ENCODE measurements at places on chromosomes 2 and 18.

DNA sequence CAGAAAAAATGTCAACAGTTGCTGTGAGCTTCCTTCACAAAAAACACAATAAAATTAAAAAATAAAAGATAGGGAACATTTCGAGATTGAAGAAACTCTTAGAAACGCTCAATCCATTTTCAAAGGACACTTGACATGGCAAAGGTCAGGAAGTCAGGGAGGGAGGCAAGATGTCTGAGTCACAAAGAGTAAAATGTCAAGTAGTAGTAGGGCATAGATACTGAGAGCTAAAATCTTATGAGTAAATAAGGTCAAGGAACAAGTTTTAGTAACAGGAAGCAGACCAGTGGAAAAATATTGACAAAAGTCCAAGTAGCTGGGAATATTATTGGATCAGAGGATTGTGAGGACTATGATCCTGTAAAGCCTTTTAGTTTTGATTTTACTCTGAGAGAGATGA, 495.6 kb downstream of the TMX3 start:
- no peak for DNase-seq

- DNase-seq = no peak
Observed at GRCh38 chr2:41992671-41993434, 55.0 kb upstream of the PKDCC start.

DNA sequence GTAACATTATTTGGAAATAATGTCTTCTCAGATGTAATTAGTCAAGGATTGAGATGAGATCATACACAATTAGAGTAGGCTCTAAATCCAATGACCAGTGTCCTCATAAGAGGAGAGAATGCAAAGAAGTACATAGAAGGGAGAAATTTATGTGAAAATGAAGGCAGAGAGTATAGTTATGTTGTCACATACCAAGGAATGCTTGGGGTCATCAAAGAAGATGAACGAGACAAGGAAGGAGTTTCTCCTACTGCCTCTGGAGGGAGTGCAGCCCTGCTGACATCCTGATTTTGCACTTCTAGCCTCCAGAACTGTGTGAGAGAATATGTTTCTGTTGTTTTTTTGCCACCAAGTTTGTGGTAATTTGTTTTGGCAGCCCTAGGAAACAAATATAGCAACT, 100.1 kb downstream of the GALNT13 start:
- no peak for DNase-seq

GRCh38 chr2:119206201-119206600, 17.4 kb upstream of the STEAP3 start:
- DNase-seq = no peak

GRCh38 chr2:28322981-28323396, 69.7 kb upstream of the FOSL2 start:
- no peak for DNase-seq
